ENCODE measurements at places on chromosomes 11 and 22.

GRCh38 chr11:31045335-31045734 lies 324.2 kb downstream of the DCDC1 start:
- DNase-seq = no peak

GRCh38 chr11:133388975-133389568 lies 143.2 kb downstream of the OPCML start:
- DNase-seq = no peak

GRCh38 chr22:42375982-42376381 lies 56.2 kb downstream of the NFAM1 start:
- DNase-seq = no peak

- DNase-seq = no peak
These were observed 10.7 kb downstream of the PCSK7 start for GRCh38 chr11:117220999-117221774.

DNA sequence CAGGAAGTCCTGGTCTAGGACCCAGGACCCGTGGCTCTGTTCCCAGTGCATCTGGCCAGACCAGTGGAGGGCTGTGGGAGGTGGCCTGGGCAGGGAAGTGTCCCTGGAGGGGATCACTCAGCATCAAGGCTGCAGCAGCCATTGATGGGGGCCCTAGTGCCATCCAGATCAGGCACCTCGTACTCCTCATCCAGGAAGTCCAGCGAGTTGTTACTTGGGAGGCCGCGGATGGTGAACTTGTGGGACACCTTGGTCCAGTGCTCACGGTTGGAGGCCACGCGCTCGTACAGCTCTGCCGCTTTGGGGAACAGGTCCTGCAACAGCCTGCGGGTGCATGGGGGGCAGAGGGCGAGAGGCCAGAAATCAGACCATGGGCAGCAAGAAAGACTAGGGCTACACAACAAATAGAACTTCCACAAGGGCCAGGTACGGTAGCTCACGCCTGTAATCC lies 96.9 kb downstream of the PDE2A start:
- DNase-seq = no peak

- DNase-seq = no peak
These were observed 49.7 kb upstream of the EIF3D start for GRCh38 chr22:36578619-36579018.

GRCh38 chr22:47996446-47996857 lies 1234.0 kb downstream of the TBC1D22A start:
- DNase-seq = no peak

DNA sequence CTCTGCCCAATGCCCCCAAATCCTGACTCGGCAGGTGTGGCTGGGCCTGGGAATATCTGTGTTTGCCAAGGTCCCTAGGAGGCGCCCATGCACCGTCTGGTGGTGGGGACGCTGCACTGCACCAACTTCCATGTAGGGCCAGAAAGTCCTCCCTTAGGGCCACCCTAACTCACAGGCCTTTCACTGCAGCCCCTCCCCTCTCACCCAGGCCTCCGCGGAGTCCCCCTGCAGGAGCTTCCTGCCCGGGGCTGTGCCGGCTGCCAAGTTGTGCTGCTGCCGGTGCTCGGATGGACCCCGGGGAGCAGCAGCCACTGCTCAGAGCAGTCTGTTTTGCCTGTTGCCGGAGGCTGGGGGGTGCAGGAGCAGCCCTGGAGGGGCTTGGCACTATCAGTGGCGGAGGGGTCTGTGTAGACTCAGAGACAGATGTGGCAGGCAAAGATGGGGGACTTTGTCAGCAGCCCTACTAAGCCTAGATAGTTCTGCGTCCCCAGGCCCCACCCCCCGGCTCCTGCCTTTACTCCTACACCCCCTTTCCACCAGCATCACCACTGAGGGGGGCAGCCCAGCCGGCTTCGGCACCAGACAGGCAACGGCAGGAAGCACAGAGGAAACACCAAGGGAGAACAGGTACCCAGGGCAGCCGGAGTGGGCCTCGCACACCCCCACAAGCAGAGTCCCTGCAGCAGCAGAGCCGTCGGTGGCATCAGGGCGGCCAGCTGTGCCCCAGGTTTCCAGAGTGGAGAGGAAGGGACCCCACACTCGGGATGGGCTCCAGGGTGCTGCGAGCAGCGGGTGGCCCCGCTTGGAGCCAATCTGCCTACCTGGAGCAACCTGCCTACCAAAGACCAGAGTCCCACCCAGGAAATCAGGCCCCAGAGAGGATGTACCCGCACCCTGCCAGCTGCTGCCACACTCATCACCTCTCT lies 124.3 kb downstream of the TRIM29 start:
- DNase-seq = no peak

DNA sequence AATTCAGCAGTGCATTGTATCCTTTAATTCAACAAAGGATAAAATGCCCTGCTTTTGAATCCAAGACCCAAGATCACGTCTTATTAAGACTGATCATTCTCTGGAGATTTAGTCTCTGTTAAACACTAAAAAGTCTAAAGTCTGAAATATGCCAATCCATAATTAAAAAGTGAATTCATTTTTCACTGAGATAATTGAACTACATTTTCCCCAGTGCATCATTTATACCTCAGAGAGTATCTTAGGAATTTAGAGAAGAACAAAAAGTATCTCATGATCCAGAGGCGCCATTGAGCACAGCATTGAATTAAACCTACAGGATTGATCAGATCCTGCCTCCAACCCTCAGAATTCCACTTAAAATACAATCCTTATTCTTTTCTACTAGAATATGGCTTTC lies 5.4 kb downstream of the OR5AP2 start:
- no peak for DNase-seq

DNA sequence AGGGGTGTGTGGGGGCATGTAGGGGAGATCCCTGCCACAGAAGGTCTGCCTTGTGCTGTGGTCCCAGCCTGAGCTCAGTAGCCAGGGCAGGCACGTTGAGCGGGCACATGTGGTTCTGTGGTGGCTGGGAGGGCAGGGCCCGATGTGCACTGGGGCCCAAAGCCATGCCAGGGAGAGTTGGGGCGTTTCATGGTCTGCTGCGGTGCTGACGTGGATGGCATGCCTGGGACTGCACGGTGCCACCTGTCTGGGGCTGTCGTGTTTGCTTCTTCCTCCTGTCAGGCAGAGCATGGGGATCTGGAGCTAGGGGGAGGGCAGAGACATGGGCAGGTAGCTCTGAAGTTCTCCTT lies 19.3 kb downstream of the PPIL2 start:
- no peak for DNase-seq

DNA sequence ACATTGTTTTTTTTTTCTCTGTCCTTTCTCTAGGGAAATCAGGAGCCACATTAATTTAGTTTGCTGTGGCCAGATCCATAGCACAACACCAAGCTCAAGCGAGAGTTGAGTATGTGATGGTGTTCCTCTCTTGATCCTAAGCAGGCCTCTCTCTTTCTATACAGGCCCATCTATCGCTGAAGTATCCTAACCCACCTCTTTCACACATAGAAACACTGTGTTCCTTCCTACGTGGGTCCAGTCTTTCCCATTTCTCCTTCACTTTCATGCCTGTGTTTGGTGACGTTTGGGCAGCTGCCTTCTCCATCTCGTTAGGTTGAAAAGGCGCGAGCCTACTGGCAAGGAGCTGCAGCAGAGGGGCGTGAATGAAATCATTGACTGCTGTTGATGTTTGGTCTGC lies 2.4 kb downstream of the PACS1 start:
- no peak for DNase-seq

- DNase-seq = no peak
These were observed 87.9 kb downstream of the BCR start for GRCh38 chr22:23268139-23268712.

DNA sequence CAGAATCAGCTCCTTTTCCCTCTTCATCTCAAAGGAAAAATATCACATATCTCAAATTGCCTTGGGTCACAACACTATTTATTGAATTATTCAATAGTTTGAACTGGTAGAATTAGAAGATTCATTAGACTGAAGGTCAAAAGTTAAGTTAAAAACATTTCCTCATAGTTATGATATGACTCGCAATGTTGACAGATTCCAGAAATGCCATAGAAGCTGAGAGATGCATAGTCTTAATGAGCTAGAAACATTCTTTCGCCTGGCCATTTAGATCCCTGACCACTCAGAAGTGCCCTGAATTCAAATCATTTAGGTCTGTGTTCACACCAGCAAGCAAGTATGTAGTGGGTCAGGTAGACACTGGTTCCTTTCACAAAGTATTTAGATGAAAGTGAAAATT lies 44.4 kb downstream of the FAT3 start:
- DNase-seq = no peak

GRCh38 chr11:11217929-11218628 lies 135.0 kb downstream of the CSNK2A3 start:
- no peak for DNase-seq

GRCh38 chr11:118081241-118081958 lies 4.5 kb downstream of the TMPRSS4 start:
- no peak for DNase-seq

GRCh38 chr22:27839057-27839660 lies 37.6 kb upstream of the MN1 start:
- no peak for DNase-seq

- DNase-seq = no peak
These were observed 9.2 kb upstream of the BIK start for GRCh38 chr22:43101306-43101705.

DNA sequence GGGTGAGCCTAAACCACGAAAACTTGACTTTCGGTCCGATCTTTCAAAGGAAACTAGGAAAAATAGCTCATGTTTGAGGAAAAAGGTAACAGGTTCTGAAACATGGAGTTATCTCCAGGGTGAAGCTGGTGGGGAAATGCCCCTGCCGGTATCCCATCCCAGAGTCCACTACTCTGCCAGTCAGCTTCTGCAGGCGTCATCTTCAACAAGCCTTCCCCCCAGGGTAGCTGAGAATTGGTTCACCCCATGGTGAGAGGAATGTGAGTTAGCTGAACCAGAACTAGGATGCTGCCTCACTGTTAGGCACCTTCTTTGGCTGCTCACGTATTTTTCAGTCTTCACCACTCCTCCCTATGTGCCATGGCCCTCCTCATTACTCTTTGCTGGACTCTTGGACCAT lies 1.1 kb downstream of the GVQW3 start:
- DNase-seq = no peak

DNA sequence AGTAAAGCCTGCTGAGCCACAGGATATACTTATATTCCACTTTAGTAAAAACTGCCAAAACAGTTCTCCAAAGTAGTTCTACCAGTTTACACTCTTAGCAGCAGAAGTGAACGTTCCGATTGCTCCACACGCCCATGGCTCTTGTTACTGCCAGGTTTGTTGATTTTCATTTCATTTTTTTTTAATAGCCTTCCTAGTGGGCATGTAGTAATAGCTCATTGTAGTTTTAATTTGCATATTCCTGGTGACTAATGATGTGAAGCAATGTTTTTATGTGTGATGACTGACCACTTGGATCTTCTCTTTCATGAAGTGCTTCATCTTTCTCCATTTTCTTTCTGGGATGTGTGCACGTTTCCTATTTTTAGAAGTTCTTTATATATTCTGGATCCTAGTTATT lies 4.8 kb upstream of the C11orf97 start:
- no peak for DNase-seq

- no peak for DNase-seq
These were observed 101.4 kb downstream of the PARVA start for GRCh38 chr11:12478743-12479142.

GRCh38 chr22:46557736-46558480 lies 20.5 kb upstream of the CELSR1 start:
- DNase-seq = no peak

- no peak for DNase-seq
These were observed 25.8 kb upstream of the CACNG2 start for GRCh38 chr22:36729321-36729720.

- no peak for DNase-seq
These were observed 19.6 kb upstream of the MOGAT2 start for GRCh38 chr11:75697906-75698581.

- DNase-seq = no peak
These were observed 6.6 kb downstream of the PARVB start for GRCh38 chr22:44030702-44031082.

GRCh38 chr11:68448604-68449011 lies 11.9 kb upstream of the PPP6R3 start:
- no peak for DNase-seq

- no peak for DNase-seq
These were observed 11.8 kb downstream of the OR2AT4 start for GRCh38 chr11:75084883-75085282.

GRCh38 chr11:87006035-87006434 lies 31.7 kb upstream of the TMEM135 start:
- DNase-seq = no peak

GRCh38 chr11:78332872-78333271 lies 84.7 kb downstream of the GAB2 start:
- DNase-seq = no peak

DNA sequence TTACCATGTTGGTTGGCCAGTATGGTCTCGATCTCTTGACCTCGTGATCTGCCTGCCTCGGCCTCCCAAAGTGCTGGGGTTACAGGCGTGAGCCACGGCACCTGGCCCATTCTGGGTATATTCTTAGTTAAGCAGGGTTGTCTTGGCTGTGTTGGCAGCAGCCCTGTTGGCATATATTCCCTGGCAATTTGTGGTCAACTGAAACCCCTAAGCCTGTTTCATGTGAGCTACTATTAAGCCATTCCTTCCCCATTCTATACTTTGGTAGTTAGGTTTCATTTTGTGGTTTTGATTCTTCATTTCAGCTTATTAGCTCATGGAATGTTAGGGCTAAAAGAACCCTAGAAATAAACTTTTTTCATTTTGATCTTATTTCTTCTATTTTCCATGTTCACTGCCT lies 22.2 kb upstream of the IL18BP start:
- no peak for DNase-seq

DNA sequence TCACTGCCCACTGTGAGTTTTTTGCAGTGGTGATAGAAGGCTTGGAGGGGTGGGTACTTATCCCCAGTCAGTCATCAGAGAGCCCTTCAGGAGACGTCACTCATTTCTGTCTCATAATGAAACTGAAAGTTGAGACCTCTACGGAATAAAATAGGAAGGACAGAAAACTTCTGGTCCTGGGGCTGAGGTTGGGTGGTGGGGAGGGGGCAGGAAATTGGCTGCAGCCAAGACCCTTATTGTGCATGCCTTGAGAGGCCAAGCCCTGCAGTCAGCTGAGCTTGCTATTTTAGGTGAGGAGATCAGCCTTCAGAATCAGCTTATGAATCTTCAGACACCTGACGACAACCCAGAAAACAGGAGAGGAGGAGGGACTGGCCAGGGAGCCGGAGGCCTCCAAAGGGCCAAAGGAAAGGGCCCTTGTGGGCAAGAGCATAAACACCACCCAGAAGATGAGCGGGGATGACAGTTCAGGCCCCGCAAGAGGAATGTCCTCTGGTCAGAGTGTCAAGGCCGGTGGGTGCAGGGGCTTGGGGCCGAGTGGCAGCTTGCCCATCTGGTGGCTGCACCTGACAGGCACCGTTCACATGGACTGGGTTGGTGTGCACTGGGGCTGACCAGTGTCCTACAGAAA lies 17.9 kb upstream of the ADA2 start:
- DNase-seq = no peak

DNA sequence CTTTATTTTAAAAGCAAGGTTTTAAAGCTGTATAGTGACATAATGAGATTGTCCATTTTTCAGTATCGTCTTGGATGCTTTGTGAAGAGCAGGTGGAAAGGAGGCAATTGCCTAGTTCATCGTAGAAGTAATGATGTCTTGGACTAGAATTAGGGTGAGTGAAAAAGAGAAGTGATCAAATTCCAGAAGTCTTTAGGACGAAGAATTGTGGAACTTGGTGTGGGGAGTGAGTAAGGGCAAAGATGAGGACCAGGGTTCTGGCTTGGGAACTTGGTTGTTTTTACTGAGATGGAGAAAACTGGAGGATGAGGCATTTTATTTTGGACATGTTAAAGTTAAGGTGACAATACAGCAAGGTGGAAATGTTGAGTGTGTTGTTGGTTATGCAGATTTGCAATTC lies 1.2 kb downstream of the ILK start:
- DNase-seq = no peak
